ENCODE measurements at places on chromosomes 2 and 18.

DNA sequence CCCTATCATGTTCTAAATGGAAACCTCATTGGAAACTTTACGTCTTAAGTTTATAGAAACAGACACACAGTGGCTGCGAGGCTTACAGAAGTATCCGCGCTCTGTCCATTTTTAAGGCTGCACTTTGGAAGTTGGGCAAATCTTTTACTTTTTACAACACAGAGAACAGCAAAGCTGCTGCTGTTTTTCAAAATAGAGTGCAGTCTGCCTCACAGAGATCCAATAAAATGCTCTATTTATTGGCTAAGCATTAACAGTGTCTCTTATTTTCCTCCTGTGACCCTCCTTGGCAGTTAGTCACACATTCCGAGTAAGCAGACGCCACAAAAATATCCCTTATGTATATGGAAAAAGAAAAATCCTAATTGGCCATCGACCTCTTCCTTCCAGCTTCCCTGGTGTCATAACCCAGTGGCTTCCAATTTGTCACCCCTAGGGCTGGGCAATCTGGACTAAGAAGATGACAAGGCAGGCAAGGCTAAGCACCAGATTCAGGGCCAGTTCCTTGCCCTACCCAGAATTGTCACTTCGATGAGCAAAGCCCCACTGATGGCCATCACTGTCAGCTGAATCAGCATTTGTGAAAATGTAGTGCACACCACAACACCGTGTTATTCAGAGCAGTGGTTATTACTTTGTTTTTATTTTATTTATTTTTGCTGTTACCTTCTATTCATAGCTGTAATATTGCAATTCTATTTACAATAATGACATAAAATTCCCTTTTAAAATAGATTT, 47.7 kb upstream of the MEIS1 start:
- no peak for DNase-seq

GRCh38 chr2:63189026-63189425, 138.4 kb downstream of the OTX1 start:
- DNase-seq, result no peak

DNA sequence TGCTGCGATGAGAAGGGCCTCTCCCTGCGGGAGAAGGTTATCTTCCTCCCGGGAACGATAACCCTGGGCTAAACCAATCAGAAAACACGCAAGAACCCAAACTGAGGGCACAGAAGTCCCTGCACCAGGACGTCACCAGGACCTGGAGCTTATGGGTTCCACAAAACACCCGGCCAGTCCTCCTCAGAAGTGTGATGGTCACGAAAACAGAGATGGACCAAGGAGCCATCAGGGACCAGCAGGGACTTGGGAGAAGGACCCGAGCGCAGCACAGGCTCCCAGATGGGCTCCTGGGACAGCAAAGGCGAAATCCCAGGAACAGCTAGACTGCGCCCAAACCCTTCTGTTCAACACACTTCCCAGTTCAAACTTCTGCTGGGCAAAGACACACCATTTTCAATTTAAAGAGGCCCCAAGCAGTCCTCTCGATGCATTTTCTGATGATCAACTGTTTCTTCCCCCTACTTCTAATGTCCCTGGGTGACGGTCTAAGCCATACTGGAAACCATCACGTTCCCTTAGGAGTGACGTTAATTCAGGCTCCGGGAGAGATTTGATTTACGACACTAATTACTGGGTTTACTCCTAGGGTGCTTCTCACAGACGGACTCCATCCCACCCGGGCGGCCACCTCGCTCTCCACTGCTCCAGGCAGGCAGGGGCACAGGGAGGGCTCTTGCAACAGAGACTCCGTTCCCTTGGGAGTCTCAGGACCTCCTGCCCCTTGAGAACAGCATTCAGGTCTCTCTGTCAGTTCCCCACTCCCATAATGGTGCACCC, 29.2 kb downstream of the ZNF516 start:
- no peak for DNase-seq

- DNase-seq, result no peak
These were observed 1.7 kb upstream of the SMAD4 start for GRCh38 chr18:51028201-51028805.

DNA sequence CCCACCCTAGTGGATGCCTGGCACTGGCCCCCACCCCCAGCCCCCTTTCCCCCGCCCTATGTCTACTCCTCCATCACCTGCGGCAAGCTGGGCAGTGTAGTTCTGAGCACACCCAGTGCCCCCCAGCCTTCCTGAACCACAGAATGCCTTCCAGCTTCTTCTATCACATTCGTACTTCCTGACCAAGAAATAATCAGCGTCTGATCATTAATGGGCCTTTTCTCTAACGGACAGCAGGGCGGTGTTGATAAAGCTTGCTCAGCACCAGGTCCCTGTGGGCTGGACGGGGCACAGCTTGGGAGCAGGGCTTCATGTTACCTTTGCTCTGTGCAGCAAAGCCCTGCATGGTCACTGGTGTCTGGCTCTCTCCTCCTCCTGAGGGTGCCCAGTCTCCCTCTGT, 15.4 kb downstream of the UXS1 start:
- no peak for DNase-seq

- DNase-seq, result no peak
These were observed 136.2 kb downstream of the CCDC178 start for GRCh38 chr18:33304277-33304676.

DNA sequence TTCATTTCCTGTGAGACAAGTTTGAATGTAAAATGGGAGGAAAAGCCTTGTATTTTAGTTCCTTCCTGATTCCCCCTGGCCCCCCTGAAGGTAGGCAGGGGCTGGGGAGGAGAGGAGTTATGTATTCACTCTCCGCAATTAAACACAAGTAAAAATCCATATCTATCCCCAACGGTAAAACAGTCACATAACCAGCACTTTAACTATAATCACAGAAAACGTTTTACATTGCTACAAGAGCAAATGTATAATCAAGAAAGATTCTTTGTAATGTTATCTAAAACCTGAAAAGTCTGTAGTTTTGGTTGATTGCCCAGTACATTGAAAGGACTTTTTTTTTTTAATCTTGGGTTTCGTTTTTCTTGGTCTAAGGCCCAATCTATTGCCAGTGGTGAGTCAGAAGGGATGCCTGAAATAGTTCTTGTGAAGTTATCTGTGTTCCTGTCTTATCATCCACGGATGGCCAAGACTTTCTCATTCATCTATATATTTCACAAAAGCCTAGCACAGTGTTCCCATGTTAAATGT, 34.5 kb upstream of the CCNYL1 start:
- no peak for DNase-seq
